Spleen (tissue), 13 donors: ENCODE measurements at places on chromosomes 2 and 18. TPM values are rescaled to one million over a fixed set of nuclear protein-coding genes. Genes with fewer than 3 reads are reported as not detected.
A peak's percentile ranks its signal among the peaks of the same experiment; 100 is the strongest.

REG1B gene
- total RNA-seq: 3.4 TPM

C18orf54 gene
- total RNA-seq: 4.3 TPM

KRTCAP3 gene
- total RNA-seq: not detected

CTLA4 gene
- 8.9 TPM for total RNA-seq

CD207 gene
- total RNA-seq: not detected

ZNF514 gene
- total RNA-seq: 18.0 TPM

C2orf66 gene
- not detected for total RNA-seq

ARL6IP6 gene
- total RNA-seq: 21.2 TPM

- no peaks in the 10 kb centered on the region for H3K27me3 ChIP-seq
- H3K4me3 ChIP-seq: no peak overlapping the region
- H3K36me3 ChIP-seq: no peaks in the 10 kb centered on the region
These were observed 20.0 kb upstream of the ITGAV start for GRCh38 chr2:186569897-186570296.

GRCh38 chr2:110771547-110772382 is 39.4 kb downstream of the ACOXL start:
- H3K4me3 ChIP-seq: no peak overlapping the region
- H3K27me3 ChIP-seq: no peaks in the 10 kb centered on the region
- H3K27ac ChIP-seq: no peak overlapping the region

DNA sequence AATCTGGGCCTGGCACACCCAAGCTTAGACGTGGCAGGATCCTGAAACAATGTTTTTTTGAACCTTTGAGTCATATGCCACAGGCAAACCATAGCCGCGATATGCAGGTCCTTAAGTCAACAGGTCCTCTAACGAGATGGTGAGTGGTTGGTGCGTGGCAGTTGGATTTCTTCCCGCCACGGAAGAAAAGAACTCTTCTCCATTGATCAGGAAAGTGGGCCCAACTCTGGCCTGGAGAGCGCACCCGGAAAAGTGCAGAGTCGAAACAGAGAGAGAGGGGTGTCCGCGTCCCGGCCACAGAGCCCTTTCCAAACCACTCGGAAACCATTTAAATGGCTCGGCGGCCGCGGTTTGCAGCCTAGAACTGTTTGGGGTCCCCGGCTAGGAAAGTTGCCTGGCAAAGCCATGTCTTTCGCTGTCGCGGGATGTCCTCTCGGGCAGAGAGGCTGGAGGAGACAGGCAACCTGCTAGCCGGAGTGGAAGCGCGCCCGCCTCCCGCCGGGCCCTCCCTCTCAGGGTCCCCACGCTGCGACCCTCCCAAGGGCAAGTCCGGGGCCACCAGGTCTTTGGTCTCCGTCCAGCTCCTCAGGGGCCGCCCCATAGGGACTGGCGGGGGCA is 777 bp downstream of the GALNT3 start:
- H3K4me1 ChIP-seq: no peaks in the 10 kb centered on the region
- no peaks in the 10 kb centered on the region for H3K36me3 ChIP-seq
- no peak for DNase-seq
- H3K27me3 ChIP-seq: peaks cover 4% of the 10 kb centered on the region
- peak overlapping the region; percentile 92 for H3K27ac ChIP-seq

- no peaks in the 10 kb centered on the region for H3K4me1 ChIP-seq
- no peak overlapping the region for H3K4me3 ChIP-seq
- no peak overlapping the region for H3K27ac ChIP-seq
- H3K36me3 ChIP-seq: no peaks in the 10 kb centered on the region
- H3K27me3 ChIP-seq: no peaks in the 10 kb centered on the region
These were observed 451.4 kb upstream of the ST6GAL2 start for GRCh38 chr2:107337209-107337898.

DNA sequence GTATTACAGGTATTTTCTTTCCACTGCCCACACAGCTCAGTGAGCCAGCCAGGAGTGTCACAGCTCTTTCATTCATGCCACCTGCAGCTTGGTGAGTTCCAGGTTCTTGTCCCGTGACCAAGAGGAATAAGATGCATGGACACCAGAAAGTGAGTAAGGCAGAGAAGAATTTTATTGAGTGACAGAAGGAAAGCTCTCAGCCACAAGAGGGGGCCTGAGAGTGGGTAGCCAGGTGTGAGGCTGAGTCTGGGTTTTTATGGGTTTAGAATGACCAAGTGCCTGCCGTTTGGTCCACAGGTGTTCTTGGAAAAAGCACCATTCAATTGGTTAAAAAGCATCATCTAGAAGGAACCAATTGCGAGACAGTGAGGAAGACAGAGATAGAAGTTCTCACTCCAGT is 1097.1 kb upstream of the SLC39A10 start:
- no peak overlapping the region for H3K27ac ChIP-seq
- no peak for DNase-seq
- H3K4me3 ChIP-seq: no peak overlapping the region
- H3K27me3 ChIP-seq: no peaks in the 10 kb centered on the region
- no peaks in the 10 kb centered on the region for H3K4me1 ChIP-seq
- H3K36me3 ChIP-seq: no peaks in the 10 kb centered on the region

GRCh38 chr2:223735659-223736244 is 101.6 kb downstream of the AP1S3 start:
- no peaks in the 10 kb centered on the region for H3K36me3 ChIP-seq
- H3K4me3 ChIP-seq: no peak overlapping the region
- DNase-seq: no peak
- no peak overlapping the region for H3K27ac ChIP-seq
- no peaks in the 10 kb centered on the region for H3K4me1 ChIP-seq

- DNase-seq: no peak
- no peaks in the 10 kb centered on the region for H3K27me3 ChIP-seq
- H3K4me3 ChIP-seq: peak overlapping the region; percentile 58
- peak overlapping the region; percentile 95 for H3K27ac ChIP-seq
- peaks cover 48% of the 10 kb centered on the region for H3K4me1 ChIP-seq
These were observed 35.4 kb upstream of the WIPF1 start for GRCh38 chr2:174632841-174633622.

- H3K4me3 ChIP-seq: no peak overlapping the region
- H3K36me3 ChIP-seq: no peaks in the 10 kb centered on the region
- no peaks in the 10 kb centered on the region for H3K27me3 ChIP-seq
- no peak for DNase-seq
- no peaks in the 10 kb centered on the region for H3K4me1 ChIP-seq
These were observed 177.9 kb downstream of the ANTXR1 start for GRCh38 chr2:69190743-69191404.

DNA sequence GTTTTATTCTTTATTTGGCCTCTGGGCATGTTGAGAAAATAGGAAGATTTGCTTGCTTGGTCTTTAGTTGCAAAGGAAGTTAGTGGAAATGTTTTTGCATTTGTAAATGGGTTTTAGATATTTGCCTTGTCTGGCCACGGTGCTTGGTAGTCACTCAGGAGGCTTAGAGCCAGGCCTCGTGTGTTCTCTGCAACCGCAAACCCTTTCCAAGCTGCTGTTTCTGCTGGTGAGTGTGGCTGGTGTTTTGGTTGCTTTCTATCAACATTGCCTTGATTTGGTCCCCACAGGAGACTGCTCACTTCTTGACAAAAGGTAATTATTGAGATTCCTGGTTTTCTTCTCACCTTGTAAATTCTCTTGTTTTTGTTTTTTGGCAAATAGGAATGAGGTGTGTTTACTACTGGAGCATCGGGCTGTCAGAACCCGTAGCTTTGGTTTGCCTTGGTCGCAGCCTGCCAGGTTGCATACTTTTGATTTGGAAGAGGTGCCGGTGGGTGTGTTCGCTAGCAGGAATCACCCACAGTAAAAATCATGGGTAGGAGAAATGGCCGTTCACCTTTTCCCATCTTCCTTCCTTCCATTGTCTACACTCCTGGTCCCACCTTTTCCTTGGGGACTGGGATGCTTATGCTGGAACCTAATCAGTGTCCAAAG is 15.8 kb downstream of the ASAP2 start:
- H3K4me3 ChIP-seq: no peak overlapping the region
- no peaks in the 10 kb centered on the region for H3K4me1 ChIP-seq
- DNase-seq: no peak
- no peak overlapping the region for H3K27ac ChIP-seq
- H3K27me3 ChIP-seq: peaks cover 68% of the 10 kb centered on the region

- no peaks in the 10 kb centered on the region for H3K36me3 ChIP-seq
- no peak for DNase-seq
- H3K27me3 ChIP-seq: no peaks in the 10 kb centered on the region
- peaks cover 44% of the 10 kb centered on the region for H3K4me1 ChIP-seq
- peak overlapping the region; percentile 79 for H3K27ac ChIP-seq
These were observed 76.1 kb upstream of the DNMT3A start for GRCh38 chr2:25417715-25418369.

DNA sequence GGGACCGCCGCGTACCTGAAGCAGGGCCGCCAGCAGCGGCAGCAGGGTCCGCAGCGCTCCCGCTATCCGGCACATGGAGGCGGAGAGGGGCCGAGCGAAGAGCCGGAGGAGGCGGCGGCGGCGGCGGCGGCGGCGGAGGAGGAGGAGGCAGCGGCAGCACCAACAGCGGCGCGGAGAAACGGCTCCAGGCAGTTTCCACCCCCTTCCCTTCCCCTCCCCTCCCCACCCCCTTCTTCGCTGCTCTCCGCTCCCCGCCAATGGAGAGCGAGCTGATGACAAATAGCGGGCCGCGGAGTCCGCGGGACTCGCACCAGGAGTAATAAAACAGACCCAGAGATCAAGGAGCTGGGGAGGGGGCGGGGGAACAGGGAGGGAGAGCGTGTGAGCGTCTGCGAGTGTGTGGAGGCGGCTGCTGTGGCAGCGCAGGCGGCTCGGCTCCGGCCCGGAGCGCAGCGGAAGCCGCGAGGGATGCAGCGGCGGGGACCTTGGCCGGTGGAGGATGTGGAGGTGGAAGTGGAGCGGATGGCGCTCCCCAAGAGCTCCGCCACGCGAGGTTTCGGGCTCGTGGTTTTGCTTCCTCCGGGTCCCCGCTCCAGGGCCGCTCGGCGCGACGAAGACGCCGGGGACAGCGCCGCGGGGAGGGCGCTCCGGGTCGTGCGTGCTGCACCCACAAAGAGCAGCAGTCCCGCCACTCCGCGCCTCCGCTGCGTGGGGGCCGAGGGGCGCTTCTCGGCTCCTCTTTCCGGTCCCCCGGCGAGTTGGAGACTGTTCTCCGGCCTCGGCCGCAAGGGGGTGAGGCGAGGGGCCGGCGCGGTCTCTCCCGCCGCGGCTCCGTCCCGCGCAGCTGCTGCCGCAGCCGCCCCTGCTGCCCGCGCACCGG is at the start of gene CDH2:
Gene CDH2, minus strand, starts transcription at position 183 of the 880 bp plus-strand sequence. Its CDS starts 108 bp downstream, at position 75.
- DNase-seq: peak; percentile 83
- peaks cover 20% of the 10 kb centered on the region for H3K27me3 ChIP-seq
- peak within 1 kb of the TSS; percentile 83 for H3K27ac ChIP-seq
- peaks cover 29% of the 10 kb centered on the region for H3K4me1 ChIP-seq

DNA sequence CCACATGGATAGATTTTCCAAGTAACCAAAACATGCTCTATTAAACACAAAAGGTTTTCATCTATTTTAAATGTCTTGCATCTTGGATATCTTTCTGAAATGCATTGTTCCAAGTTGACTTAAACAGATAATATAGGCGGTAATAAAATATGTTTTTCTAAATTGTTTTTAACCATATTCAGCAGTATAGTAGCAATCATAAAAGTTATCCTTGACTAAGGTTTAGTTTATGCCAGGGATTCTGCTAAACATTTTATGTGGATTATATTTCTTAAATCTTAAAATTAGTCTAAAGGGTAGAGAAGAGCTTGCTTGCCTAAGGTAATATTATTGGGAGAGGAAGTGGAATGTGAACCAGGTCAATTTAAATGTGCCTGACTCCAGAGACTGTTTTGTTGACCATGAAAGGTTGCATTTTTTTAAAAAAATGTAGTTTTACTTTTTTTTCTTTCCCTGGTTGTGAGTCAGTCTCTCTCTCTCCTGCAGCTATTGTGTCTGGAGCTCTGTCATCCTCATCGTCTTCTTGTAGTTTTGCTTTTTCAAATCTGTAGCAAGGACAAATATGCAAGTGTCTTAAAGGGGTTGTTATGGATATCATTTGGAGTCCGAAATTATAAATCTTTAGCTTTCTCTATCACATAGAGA is 309.1 kb upstream of the COL3A1 start:
- no peak overlapping the region for H3K4me3 ChIP-seq
- no peak for DNase-seq
- H3K27me3 ChIP-seq: no peaks in the 10 kb centered on the region
- H3K4me1 ChIP-seq: no peaks in the 10 kb centered on the region

DNA sequence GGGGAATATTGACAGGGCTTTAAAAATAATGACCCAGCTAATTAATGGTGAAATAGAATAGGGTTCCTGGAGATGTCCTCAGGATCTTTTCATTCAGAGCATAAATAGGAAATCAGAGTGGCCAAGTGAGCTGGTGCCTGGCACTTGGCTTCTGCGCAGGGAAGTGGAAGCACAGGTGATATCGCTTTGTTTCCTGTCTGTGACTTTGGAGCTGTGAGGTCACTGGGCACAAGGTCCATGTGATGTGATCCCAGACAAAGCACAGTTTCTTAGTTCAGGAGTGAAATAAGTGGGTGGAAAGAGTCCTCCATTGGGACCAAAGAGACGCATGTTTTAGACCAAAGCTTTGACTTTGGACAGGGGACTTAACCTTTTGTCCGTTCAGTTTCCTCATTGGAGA is 338.3 kb downstream of the CYRIA start:
- H3K4me1 ChIP-seq: no peaks in the 10 kb centered on the region
- H3K36me3 ChIP-seq: no peaks in the 10 kb centered on the region
- H3K4me3 ChIP-seq: no peak overlapping the region
- no peak for DNase-seq

DNA sequence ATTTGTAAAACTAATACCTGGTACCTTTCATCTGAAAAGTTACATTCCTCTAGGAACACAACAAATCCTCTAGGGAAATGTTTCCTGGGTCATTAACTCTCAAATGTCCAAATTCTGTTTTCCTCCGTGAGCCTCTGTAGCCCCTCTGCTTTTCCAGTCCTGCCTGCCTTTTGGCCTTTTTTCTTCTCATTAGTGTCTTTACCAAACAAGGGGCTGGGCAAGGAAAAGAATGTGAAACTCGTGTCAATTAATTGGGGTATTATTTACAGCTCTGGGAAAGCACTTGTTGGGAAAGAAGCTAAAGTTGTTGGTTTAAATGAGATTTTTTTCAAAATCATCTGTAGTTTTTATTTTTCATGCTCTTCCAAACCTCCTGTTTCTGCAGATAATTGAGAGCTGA is 198.1 kb upstream of the NRP2 start:
- no peak overlapping the region for H3K4me3 ChIP-seq
- H3K36me3 ChIP-seq: no peaks in the 10 kb centered on the region
- no peaks in the 10 kb centered on the region for H3K4me1 ChIP-seq
- no peaks in the 10 kb centered on the region for H3K27me3 ChIP-seq
- DNase-seq: no peak

GRCh38 chr2:173520918-173521317 is 166.2 kb downstream of the CDCA7 start:
- H3K4me3 ChIP-seq: no peak overlapping the region
- H3K27ac ChIP-seq: no peak overlapping the region
- no peaks in the 10 kb centered on the region for H3K4me1 ChIP-seq
- no peaks in the 10 kb centered on the region for H3K36me3 ChIP-seq

GRCh38 chr2:44939106-44940048 is 2.1 kb upstream of the SIX3 start:
- H3K27ac ChIP-seq: no peak overlapping the region
- peak overlapping the region; percentile 58 for H3K4me3 ChIP-seq
- DNase-seq: peak; percentile 64
- H3K36me3 ChIP-seq: no peaks in the 10 kb centered on the region
- peaks cover 54% of the 10 kb centered on the region for H3K4me1 ChIP-seq
